ENCODE measurements at places on chromosomes 6 and 20.
A peak's percentile ranks its signal among the peaks of the same experiment; 100 is the strongest.

- no peak for DNase-seq
Measured at GRCh38 chr6:134447883-134448387, 130.0 kb upstream of the SGK1 start.

GRCh38 chr20:14948416-14948815 lies 611.0 kb upstream of the FLRT3 start:
- no peak for DNase-seq

DNA sequence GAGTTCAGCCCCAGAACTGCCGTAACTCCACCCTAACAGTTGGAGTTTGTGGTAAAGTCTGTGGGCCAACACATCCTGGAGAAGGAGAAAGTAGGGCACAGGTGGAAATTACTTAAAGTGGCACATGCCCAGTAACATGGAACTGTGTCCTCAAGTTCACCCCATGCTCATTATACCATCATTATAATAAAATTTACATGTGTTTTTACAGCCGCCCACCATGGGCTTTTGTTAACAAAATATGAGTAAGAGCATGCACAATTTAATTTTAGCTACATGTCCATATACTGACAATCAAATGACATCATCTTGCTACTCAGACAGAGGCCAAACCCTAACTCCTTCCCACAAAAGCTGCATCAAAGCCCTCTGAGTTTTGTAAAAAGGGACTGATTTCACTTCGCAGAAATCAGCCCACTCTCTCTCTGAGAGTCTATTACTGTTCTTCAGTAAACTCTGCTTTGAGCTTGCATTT lies 17.3 kb upstream of the ELOVL4 start:
- no peak for DNase-seq

- no peak for DNase-seq
Measured at GRCh38 chr6:83854001-83854501, 891 bp downstream of the RIPPLY2 start.

DNA sequence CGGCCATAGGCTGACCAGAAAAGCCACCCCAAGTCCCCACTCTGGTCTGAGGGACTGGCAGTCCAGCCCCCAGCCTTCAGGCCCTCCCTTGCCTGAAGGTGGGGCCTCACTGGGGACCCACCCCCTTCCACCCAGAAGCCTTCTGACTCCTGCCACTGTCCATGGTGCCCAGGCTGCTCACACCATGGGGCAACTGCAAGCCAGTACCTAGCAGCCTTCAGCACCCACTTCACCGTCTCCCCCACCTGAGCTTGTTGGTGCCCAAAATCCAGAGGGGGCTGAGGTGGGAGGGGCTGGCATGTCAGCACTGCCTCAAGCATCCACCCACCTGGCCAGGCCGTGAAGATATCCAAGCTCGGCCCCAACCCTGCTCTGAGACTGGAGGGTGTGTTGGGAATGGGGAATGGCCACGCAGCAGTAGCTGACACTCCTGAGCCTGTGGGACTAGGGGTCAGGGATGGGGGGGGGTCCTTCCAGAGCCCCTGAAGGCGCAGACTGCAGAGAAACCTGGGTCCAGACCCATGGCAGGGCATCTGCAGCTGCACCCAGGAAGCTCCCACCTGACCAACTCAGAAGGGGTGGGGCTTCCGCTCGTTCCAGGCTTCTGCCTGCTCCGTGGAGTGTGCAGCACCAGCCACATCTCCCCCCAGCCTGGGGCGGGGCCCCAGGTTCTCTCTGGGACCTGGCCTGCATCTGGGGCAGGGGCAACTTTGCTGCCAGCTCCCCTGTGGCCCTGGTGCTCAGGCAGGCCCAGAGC lies 942.1 kb upstream of the EPHA7 start:
- DNase-seq = no peak

DNA sequence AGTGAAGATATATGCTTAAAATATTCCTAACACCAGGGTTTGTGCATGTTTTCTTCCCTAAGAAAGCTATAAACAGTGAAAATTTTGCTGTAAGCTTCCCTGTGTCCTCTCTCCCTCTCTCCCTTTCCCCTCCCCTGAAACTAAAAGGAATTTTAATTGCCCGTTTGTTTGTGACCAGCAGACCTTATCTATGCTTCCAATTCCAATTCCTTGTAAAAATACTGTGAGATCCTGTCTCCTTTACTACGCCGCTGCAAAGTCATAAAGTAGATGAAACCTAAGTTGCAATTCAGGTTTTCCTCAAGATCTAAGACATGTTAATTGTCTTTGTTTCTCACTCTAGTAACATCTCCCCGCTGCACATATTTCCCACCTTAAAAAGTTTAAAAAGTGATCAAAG lies 82.3 kb downstream of the DNAH8 start:
- DNase-seq = no peak

GRCh38 chr6:70657706-70658105 lies 10.0 kb upstream of the SMAP1 start:
- no peak for DNase-seq

- no peak for DNase-seq
Measured at GRCh38 chr20:38238829-38239228, 21.7 kb downstream of the KIAA1755 start.

GRCh38 chr6:159980474-159980873 lies 11.6 kb downstream of the IGF2R start:
- no peak for DNase-seq

- no peak for DNase-seq
Measured at GRCh38 chr20:24096264-24096663, 107.7 kb upstream of the GGTLC1 start.

DNA sequence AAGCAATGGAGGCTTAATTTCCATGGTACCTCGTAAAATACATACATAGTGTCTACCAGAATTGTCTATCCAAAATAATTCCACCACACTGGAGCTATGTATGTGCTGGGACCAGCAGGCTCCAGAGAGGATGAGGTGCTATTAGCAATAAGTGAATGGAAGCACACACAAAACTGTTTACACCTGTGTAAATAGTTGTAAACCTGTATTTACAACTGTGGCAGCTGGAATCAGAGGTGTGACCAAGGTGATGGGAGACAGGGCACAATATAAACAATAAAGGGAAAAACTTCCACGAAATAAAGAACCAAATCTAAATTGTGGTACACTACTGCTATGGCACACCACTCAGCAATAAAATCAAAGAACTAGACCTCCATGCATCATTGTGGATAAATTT lies 14.4 kb downstream of the RARS2 start:
- no peak for DNase-seq

GRCh38 chr6:152727507-152727906 lies 23.1 kb upstream of the VIP start:
- no peak for DNase-seq

GRCh38 chr6:37033255-37033654 lies 27.8 kb downstream of the FGD2 start:
- peak; percentile 64 for DNase-seq

- no peak for DNase-seq
Measured at GRCh38 chr6:35972471-35973367, 51.7 kb downstream of the SLC26A8 start.

DNA sequence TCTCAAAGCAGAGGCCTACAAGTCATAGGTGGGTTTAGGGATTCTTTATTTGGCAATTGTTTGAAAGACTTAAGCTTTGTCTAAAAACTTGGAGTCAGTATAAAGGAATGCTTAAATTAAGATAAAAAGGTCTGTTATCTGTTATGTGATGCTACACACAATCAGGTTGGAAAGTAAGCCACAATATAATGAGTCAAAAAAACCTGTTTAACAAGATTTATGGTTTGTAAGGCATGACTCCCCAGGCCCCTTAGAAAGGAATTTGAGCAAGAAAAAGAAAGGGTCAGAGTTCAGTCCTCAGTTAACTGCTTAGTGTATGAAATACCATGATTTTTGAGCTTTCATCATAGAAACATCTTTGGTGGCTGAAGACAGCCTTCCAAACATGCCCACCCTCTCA lies 66.8 kb upstream of the HMGN3 start:
- no peak for DNase-seq

- no peak for DNase-seq
Measured at GRCh38 chr6:162688751-162689345, 38.7 kb downstream of the PRKN start.

DNA sequence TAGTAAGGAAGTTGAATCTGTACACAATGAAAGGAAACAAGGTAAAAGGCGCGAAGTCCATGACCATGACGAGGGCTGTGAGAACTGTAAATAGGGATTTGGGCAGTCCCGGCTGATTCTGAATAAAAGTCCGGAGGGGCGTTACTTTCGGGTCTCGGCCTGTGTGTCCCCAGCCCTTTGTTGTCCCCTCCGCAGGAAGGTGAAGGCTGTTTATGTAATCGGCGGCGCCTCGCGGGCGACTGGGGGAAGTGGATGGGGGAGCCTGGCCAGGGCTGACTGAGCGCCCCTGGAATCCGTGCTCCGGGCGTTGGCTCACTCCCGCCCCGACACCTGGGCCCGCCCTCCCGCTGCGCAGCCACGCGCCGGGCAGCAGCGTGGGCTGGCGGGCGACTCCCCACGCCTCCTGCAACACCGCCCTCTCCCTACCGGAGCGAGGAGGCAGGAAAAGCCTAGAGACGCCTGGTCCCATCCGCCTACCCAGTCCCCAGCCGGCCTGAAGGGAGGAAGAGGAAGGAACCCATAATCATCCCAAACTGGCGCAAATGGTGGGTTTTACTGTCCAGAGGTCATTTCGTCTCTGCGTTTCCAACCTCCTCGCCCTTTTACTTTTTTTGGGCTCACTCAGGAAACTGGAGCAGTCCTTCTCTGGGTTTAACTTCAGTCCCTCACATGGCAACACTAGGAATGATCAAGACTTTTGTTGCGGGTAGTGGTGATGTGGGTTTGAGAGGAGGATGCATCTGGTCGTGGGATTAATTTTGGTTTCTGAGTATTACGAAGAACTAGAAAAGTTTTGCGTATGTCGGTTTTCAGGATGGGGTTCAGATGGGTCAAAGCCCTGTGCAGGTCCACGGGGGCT lies 12.1 kb downstream of the TRIM31 start:
- DNase-seq = no peak
